ENCODE measurements at places on chromosomes 11 and 22.

DNA sequence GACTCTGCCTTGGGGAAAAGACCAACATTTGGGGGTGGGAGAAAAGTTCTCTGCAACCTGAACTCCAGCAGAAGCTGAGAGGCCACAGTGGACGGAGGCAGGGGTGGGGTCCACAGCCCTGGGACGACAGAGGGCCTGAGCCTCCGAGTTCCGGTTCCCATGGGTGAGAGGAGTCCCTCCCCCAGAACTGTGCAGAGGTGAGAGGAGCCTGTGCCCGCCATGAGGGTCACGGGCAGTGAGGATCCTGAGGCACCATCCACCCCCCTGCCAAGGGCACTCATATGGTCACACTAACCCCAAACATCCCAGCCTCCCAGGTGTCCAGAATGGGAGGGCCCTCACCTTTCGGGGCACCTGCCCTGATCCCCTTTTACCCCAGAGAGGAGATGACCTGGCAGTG is 30.5 kb downstream of the KIAA0930 start:
- no peak overlapping the region for H3K4me3 ChIP-seq
- peaks cover 6% of the 10 kb centered on the region for H3K4me1 ChIP-seq
- no peak for DNase-seq
- H3K27me3 ChIP-seq = no peaks in the 10 kb centered on the region
- H3K36me3 ChIP-seq = peaks cover 16% of the 10 kb centered on the region

GRCh38 chr22:36129486-36130388 is 30.8 kb downstream of the APOL3 start:
- H3K4me3 ChIP-seq = no peak overlapping the region
- peaks cover 4% of the 10 kb centered on the region for H3K4me1 ChIP-seq

- no peak for DNase-seq
- no peaks in the 10 kb centered on the region for H3K4me1 ChIP-seq
- H3K27me3 ChIP-seq = no peaks in the 10 kb centered on the region
- no peaks in the 10 kb centered on the region for H3K36me3 ChIP-seq
Measured at GRCh38 chr11:109320595-109320994, 101.4 kb upstream of the C11orf87 start.

DNA sequence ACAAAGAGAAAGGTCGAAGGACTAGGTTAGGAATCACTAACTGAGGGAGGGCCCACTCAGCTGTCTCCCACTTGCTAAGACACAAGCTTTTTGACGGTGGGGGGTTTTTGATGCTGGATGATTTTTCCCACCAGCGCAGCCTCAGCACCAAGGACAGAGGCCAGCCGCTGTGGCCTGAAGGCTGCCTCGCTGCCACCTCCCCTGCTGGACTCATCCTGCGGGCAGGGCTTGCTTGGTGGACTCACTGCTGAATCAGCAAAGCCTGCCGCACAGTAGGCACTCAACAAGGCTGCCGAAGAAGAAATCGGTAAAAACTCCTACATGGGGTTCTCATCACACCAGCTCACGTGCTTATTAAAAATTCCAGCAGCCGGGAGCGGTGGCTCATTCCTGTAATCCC is 2.6 kb downstream of the ALG12 start:
- no peak for DNase-seq
- peaks cover 26% of the 10 kb centered on the region for H3K4me1 ChIP-seq
- H3K4me3 ChIP-seq = no peak overlapping the region
- no peaks in the 10 kb centered on the region for H3K27me3 ChIP-seq

GRCh38 chr11:108797578-108798100 is 132.8 kb downstream of the DDX10 start:
- H3K36me3 ChIP-seq = no peaks in the 10 kb centered on the region
- H3K4me1 ChIP-seq = no peaks in the 10 kb centered on the region
- H3K27me3 ChIP-seq = no peaks in the 10 kb centered on the region
- no peak overlapping the region for H3K27ac ChIP-seq
- H3K4me3 ChIP-seq = no peak overlapping the region
- no peak for DNase-seq

- peaks cover 2% of the 10 kb centered on the region for H3K4me1 ChIP-seq
- H3K27ac ChIP-seq = no peak overlapping the region
- no peak overlapping the region for H3K4me3 ChIP-seq
- H3K27me3 ChIP-seq = no peaks in the 10 kb centered on the region
- H3K36me3 ChIP-seq = no peaks in the 10 kb centered on the region
- DNase-seq = no peak
Measured at GRCh38 chr11:104076455-104076854, 40.0 kb downstream of the DDI1 start.

DNA sequence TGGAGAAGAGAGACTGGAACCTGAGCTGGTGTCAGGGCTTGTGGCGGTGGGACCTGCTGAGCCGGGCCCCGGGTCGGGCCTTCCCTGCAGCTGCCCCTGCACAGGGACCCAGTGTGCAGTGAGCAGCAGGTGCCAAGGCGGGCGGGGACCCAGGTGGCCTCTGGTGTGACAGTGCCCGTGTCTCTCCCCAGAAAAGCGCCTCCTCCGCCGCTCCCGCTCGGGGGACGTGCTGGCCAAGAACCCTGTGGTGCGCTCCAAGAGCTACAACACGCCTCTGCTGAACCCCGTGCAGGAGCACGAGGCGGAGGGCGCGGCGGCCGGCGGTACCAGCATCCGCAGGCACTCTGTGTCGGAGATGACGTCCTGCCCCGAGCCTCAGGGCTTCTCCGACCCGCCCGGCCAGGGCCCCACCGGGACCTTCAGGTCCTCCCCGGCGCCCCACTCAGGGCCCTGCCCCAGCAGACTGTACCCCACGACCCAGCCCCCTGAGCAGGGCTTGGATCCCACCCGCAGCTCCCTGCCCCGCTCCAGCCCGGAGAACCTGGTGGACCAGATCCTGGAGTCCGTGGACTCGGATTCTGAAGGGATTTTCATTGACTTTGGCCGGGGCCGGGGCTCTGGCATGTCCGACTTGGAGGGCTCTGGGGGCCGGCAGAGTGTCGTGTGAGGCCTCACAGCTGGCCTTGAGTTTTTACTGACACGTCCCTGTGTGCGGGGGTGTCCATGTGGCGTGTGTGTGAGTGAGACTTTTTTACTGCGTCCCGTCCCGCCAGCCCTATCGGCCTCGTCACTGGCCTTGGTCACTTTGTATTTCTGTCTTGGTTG is 15.6 kb upstream of the ARHGAP8 start:
- H3K27ac ChIP-seq = no peak overlapping the region
- H3K4me3 ChIP-seq = no peak overlapping the region
- no peak for DNase-seq
- no peaks in the 10 kb centered on the region for H3K27me3 ChIP-seq

DNA sequence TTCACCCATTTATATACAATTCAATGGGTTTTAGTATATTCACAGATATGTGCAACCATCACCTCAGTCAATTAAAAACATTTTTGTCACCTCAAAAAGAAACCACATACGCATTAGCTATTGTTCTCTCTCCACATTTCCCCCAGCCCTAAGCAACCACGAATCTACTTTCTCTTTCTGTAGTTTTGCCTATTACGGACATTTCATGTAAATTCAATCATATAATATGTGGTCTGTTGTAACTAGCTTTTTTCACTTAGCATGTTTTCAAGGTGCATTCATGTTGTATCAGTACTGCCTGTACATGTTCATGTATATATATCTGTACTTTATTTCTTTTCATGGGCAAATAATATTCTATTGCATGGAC is 104.7 kb upstream of the RRM1 start:
- no peaks in the 10 kb centered on the region for H3K27me3 ChIP-seq
- peak; percentile 68 for DNase-seq
- no peak overlapping the region for H3K27ac ChIP-seq
- H3K4me3 ChIP-seq = no peak overlapping the region
- peaks cover 13% of the 10 kb centered on the region for H3K4me1 ChIP-seq

DNA sequence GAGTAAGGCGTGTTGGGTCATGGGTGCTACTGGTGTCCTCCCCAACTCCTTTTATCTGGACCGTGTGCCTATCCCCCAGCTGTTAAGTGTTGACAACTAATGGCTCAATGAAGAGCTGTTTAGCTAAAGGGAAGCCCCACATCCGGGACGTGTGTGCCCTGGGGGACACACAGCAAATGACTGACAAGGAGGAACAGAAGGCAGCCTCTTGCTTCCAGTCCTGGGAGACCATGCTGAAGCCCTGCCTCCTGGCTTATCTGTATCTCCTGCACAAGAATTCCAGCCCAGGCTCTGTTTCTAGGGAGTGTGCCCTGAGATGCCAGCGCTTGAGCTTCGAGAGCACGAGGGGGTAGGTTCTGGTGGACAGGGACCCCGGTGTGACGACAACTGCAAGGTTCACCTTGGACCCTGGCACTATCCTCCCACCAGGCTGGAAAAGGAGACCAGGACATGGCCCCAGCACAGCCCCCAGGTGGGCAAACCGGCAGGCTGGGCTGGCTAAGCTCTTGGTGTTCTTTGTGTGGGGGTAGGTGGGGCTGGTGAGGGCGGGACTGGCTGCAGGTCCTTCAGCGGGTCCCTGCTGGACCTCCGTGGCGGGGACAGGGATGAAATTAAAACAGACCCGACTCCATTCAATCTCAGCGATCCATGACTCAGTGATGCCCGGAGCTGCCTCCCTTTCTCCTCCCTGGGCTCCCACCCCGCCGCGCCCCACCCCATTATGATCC is 21.0 kb downstream of the ASCL2 start:
- H3K27me3 ChIP-seq = peaks cover 4% of the 10 kb centered on the region
- no peak for DNase-seq
- no peak overlapping the region for H3K27ac ChIP-seq
- no peak overlapping the region for H3K4me3 ChIP-seq

GRCh38 chr22:47794851-47795250 is 1032.4 kb downstream of the TBC1D22A start:
- no peaks in the 10 kb centered on the region for H3K4me1 ChIP-seq
- no peak overlapping the region for H3K4me3 ChIP-seq
- H3K27ac ChIP-seq = no peak overlapping the region
- DNase-seq = no peak

GRCh38 chr22:39655831-39656230 is 85.3 kb downstream of the CACNA1I start:
- no peak for DNase-seq
- no peaks in the 10 kb centered on the region for H3K4me1 ChIP-seq
- H3K27ac ChIP-seq = no peak overlapping the region
- no peak overlapping the region for H3K4me3 ChIP-seq
- H3K36me3 ChIP-seq = no peaks in the 10 kb centered on the region
- H3K27me3 ChIP-seq = peaks cover 3% of the 10 kb centered on the region

GRCh38 chr11:125649465-125650166 is 24.7 kb downstream of the CHEK1 start:
- no peaks in the 10 kb centered on the region for H3K36me3 ChIP-seq
- no peak overlapping the region for H3K4me3 ChIP-seq
- H3K4me1 ChIP-seq = no peaks in the 10 kb centered on the region
- H3K27me3 ChIP-seq = no peaks in the 10 kb centered on the region

GRCh38 chr11:104442321-104442720 is 278.4 kb upstream of the PDGFD start:
- H3K4me1 ChIP-seq = no peaks in the 10 kb centered on the region
- no peaks in the 10 kb centered on the region for H3K27me3 ChIP-seq
- no peak overlapping the region for H3K27ac ChIP-seq
- no peaks in the 10 kb centered on the region for H3K36me3 ChIP-seq

DNA sequence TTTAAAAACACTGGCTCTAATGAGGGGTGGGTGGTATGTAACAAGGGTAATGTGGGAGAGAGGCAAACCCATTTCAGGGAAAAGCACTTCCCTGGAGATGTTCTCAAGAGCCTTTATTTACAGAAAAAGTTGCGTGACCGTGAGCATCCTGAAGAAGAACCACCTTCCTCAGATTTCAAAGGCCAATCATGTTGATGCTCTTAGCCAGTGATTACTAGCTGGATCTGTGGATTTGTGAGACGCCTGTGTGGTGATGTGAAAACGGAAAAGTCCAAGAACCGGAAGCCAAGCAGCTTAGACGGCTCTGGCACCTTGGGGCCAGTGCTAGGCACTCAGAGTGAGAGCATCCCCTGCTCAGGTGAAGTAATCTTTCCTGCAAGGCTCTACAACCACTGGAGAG is 12.6 kb upstream of the UBASH3B start:
- no peak overlapping the region for H3K4me3 ChIP-seq
- H3K4me1 ChIP-seq = no peaks in the 10 kb centered on the region
- H3K27me3 ChIP-seq = no peaks in the 10 kb centered on the region
- DNase-seq = no peak
- no peak overlapping the region for H3K27ac ChIP-seq

- H3K27me3 ChIP-seq = peaks cover 7% of the 10 kb centered on the region
- H3K4me3 ChIP-seq = peak within 1 kb of the TSS; percentile 39
- DNase-seq = peak; percentile 45
- no peak within 1 kb of the TSS for H3K27ac ChIP-seq
Measured at GRCh38 chr11:63916837-63917691, at the start of gene RCOR2. TSS of gene RCOR2 (minus strand) at chr11:63917164. CDS start at chr11:63916456, 708 bp downstream.

DNA sequence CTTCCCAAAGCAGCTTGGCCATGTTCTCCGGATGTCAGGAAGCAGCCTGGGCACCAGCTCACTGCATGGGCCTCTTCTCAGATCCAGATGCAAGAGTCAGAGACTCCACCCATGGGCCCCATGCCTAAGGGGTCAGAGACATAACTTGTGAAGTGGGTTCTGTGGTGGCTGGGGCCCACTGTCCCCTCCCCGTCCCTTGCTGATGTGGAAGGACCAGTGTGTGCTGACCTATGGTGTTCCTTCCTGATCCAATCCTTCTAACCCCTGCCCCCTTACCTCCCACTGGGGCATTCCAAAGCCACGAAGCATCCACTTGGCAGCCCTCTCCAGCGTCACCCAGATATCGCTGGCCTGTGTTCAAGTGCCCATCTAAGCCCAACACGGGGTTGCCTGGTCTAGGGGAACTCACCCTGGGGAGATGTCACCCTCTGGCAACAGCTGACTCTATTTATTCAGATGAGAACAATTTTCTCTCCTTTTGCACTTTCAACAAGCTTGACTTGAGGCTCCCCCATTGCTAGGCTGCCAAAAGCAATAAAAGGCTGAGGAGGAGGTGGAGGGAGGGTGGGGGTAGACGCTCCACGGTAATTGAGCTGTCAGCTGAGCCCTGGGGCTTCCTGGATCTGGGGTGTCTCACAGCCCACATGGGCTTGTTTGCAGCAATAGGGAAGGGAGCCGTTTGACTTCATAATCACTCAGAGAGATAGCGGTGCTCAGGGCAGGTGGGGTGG is 158.5 kb downstream of the ADAMTS15 start:
- H3K27me3 ChIP-seq = no peaks in the 10 kb centered on the region
- H3K36me3 ChIP-seq = no peaks in the 10 kb centered on the region
- no peaks in the 10 kb centered on the region for H3K4me1 ChIP-seq
- no peak overlapping the region for H3K4me3 ChIP-seq

- peaks cover 46% of the 10 kb centered on the region for H3K4me1 ChIP-seq
- no peak overlapping the region for H3K27ac ChIP-seq
- H3K36me3 ChIP-seq = no peaks in the 10 kb centered on the region
- no peak for DNase-seq
- no peak overlapping the region for H3K4me3 ChIP-seq
- peaks cover 10% of the 10 kb centered on the region for H3K27me3 ChIP-seq
Measured at GRCh38 chr22:45285263-45286058, 712 bp downstream of the UPK3A start.
